Right renal cortex interstitium (tissue), 3 donors: ENCODE measurements at places on chromosomes 2 and 18. TPM values are rescaled to one million over a fixed set of nuclear protein-coding genes. Genes with fewer than 3 reads are reported as not detected.

- DNase-seq: no peak
Measured at GRCh38 chr2:221103930-221104329, 468.2 kb downstream of the EPHA4 start.

DNA sequence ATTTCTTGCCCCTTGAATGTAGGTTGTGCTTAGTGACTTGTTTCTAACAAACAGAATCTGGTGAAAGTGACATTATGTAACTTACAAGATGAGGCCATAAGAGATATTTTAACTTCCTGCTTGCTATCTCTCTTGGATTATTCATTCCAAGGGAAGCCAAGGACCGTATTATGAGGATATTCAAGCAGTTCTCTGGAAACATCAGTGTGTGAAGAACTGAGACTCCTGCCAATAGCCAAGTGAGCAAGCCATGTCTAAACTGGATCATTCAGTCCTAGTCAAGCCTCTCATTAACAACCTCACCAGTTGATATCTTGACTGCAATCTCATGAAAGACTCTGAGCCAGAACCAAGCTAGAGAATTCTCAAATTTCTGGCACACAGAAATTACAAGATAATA lies 765.1 kb upstream of the SLC8A1 start:
- DNase-seq: no peak

DNA sequence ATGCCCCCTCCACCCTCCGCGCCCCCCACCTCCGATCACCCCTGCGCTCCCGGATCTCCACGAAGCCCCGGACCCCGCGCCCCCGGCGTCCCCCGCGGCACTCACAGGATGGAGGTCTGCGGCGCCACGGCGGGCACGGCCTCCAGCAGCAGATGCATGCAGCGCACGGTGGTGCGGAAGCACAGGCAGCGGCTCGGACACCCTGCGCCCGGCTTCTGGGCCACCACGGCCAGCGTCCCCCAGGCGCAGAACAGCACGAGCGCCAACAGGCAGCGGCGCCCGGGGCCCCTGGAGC lies 217 bp downstream of the PXDN start:
- DNase-seq: no peak

DNA sequence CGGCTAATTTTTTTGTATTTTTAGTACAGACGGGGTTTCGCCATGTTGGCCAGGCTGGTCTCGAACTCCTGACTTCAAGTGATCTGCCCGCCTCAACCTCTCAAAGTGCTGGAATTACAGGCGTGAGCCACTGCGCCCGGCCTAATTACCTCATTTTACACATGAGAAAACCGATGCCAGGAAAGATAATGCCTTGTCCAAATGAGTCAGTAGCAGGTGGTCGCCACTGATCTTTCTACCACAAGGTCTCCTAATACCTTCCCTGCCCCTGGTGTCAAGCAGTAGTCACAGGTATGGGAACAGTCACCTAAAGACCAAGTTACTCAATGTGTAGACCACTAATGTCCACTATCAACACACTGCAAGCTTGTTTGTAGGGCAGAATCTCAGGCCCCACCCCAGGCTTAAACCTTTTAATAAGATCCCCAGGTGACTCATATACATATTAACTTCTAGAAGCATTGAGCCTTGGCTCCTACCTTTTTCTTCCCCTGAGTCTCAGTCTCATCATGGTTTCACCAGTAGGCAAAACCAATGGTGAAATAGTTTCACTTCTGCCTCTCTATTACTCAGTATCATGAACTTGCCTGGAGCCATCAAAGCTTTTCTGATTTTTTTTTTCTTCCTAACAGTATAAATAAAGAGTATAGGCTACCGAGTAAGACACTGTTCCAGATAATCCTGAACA lies 6.9 kb upstream of the EPB41L5 start:
- no peak for DNase-seq

DNA sequence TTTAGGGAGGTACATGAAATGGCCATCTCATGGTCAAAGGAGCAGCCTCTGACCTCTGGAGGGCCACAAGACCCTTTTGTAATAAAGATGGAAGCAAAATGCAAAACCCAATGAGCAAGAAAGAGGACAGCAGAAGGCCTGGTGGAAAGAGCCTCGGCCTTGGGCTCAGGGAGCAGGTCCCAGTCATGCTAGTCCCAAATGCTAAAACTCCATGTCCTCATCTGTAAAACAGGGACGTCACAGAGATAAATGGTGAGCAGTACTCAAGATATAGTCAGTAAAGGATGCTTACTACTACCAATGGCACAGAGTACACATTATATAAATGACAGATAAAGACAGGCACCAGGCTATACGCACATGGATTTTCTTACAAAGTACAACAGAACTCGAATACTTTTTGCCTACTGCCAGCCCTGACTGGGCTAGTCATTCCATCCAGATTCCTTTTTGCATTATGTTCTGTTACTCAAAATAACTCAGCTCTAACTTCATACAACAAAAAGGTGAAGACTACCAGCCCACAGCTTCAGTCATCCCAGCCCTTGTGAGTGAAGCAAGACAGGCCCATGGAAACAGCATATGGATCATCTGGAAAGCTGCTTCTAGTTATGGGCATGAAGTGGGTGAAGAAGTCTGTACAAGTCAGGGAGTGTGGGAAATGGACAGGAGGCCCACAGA lies 64.9 kb upstream of the TFCP2L1 start:
- DNase-seq: no peak

DNA sequence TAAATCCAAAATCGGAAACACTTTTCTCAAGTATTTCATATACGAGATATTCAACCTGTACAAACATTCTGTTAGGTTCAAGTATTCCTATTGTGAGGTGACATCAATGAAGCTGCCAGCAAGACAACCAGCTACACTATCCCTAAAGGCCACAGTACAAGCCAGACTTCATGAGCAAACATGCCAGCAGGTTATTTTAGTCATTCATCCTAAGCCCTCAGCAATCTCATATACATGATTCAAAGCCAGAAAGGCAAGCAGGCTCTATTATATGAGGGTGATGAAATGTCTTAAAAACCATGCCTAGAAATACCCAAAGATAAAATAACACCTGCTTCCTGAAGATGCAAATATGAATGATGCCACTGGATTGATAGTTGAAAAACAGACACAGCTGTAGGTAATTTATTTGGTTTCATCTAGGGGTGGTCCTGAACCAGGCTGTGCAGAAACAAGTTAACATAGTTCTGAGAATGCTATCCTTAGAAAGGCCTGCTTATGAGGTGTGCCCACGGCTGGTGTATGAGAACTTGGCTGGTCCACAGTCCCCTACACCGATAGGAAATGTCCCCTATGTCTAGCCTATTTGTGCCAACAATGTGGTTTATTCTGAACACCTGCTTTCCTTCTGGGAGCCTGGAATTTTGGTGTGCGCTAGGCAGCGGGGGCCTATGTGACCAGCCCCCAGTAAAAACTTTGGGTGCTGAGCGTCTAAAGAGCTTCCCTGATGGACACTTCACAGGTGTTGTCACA lies 48.2 kb upstream of the KIDINS220 start:
- DNase-seq: no peak

Gene ARHGAP15
- 7.2 TPM for polyA plus RNA-seq

DNA sequence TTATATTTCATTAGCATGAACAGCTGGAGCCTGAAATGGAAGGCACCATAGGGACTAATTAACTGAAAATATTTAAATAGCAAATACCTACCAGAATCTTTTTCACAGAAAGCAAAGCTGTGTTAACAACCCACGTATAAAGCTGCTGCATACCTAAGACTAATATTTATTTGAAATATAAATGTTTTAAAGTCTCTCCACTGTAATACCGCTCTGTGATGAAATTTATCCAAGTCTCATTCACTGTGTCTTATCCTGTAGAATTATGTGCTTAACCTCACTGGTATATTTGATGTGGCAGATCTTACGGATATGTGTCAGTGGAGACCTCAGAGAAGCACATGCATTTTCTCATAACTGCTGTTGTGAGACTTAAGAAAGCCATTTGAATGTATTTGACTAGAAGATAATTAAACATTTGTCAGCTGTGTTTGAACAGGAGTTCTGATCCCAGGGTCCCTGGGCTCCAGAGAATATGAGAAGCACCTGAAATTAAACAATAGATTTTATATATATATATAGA lies 373.3 kb downstream of the ZNF804A start:
- DNase-seq: no peak

Gene SRD5A2
- polyA plus RNA-seq: 0.08 TPM

DNA sequence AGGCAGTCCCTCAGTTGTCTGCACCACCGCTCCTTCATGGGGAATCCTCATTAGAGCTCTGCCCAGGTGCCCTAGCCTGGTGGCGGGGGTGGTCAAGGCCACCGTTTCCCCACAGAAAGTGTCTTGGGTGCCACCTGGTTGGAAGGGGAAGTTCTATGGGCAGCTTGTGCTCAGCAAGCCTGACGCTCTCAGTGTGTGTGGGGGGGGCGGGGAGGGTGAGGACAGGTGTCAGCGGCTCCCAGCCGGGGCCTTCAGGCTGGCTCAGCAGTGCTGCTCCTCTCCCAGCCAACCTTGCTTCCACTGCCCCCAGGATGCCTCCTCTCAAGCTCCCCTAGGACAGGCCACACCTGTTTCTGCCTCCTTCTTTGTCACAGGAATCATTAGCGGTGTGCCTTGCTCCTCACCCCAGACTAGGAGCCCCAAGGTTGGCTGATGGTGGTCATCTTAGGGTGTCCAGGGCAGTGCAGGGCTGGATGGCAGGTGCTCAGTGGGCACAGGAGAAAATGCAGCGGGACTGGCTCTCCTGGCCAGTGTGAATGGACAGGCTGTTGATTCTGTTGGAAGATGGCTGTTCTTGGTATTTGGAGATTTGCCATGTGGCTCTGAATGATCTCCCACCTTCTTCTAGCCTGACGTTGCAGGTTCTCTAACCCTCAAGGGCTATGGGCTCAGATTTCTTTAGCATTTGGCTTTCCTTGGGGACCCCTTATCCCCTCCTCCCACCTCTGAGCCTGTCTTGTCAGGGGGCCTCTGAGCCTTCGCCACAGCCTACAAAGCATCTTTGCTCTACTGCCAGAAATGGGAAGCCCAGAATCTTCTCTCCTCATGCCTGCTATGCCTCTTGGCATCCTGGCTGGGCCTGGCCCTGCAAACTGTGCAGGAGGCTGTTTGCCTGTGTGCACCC lies 185.8 kb upstream of the HS6ST1 start:
- no peak for DNase-seq

DNA sequence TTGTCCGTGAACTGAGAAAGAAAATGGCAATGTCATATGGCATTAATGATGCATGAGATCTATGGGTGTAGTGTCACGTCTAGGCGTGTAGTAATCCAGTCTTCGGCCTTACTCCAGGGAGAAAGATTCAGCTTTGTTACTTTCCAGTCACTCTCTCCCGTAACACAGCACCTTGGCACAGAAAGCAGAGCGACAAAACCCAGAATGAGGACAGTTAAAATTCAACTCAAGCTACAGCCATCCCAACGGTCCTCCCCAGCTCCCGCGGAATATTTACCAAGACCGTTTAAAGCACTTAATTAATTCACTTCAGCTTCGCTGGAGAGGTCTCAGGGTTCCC lies 797 bp upstream of the CRIM1 start:
- no peak for DNase-seq

Gene SLC16A14
- 8.2 TPM for polyA plus RNA-seq

Gene DCDC2C
- polyA plus RNA-seq: not detected

- DNase-seq: no peak
Measured at GRCh38 chr2:231661422-231662027, 46.8 kb upstream of the PTMA start.

- no peak for DNase-seq
Measured at GRCh38 chr2:151191001-151191400, 70.7 kb downstream of the RBM43 start.

DNA sequence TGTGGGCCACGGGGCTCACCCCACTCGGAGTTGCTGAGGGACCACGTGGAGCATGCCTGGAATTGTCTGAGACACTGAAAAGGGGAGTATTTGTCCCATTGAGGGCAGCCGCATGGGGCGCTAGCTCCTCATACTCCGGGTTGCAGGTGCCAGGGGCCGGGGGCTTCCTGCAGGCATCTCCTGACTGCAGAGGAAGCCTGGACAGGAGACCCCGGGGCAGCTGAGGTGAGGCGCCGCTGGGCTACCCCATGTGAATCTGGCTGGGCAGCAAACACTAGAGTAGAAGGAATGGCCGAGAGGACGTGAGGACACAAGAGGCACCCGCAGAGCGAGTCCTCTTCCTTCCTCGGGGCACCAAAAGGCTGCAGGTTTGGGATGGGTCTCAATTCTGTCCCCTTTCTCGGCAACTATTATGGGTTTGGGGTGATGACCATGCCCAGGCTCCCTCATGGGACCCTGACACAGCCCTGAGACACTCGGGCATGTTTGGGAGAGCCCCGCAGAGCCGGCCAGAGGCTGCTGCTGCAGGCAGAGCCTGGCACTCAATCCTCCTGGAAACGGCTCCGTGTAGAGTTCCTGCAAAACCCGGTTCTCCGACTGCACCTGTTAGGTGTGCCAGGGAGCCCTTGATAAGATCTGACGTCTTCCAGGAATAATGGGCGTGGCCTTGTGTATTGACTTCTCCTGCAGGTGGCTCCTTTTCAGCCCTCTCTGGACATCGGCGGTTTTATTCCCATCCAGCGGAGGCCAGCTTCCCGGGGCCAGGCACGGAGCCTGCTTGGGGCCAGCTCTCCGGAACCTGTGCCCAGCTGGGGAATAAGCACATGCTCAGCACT lies 77.0 kb downstream of the CTIF start:
- DNase-seq: no peak

Gene BCL2L11
- polyA plus RNA-seq: 17.8 TPM

- no peak for DNase-seq
Measured at GRCh38 chr2:102235042-102235473, 48.2 kb downstream of the IL1RL2 start.

GRCh38 chr18:25503567-25504081 lies 151.7 kb upstream of the ZNF521 start:
- DNase-seq: peak; percentile 61

DNA sequence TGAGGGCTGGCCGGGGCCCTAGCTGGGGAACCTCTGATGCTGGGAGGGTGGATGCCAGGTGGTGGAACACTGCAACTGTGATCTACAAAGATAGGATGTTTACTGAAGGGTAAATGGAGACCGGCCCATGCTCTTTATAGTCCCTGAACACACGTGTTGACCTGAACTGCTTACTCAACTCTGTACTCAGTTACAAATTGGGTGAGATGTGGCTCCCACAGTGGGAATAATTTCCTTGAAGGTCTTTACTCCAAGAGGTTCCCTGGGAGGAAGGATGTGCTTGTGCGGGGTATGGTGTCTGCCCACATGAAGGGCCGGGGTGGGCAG lies 254.1 kb downstream of the PRKCE start:
- no peak for DNase-seq

DNA sequence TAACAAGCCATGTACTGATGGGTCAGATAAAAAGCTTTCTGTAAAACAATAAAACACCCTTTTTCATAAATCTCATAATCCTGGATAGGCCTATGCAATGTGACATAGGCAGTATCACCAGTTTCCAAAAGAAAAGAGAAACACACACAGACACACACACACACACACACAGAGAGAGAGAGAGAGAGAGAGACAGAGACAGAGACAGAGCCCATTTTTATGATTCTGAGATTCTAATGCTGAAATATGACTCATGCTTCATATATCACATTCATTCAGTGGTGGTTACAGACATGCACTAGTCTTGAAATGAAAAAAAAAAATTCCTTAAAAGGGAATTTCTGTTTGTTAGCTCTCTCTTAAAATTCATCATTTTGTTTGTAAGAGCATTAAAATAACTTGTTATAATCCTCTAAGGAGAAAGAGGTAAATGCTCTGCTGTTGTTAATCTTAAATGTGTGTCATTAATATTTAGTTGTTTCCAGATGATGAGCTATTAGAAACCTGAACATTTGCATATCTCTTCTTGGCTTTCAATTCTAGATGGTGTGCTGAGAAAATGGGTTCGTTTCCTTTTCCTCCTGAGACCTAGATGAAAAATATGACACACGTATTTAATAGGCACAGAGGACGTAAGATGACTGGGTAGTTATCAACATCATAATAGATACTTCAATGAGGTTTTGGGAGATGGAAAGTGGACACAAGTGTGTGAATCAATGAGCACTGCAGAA lies 1598.7 kb upstream of the ACVR2A start:
- DNase-seq: no peak

- no peak for DNase-seq
Measured at GRCh38 chr2:71465356-71465755, 12.0 kb downstream of the DYSF start.
